Jurkat, Clone E6-1 (cell line): ENCODE measurements at places on chromosomes 4 and X.
A peak's percentile ranks its signal among the peaks of the same experiment; 100 is the strongest.

DNA sequence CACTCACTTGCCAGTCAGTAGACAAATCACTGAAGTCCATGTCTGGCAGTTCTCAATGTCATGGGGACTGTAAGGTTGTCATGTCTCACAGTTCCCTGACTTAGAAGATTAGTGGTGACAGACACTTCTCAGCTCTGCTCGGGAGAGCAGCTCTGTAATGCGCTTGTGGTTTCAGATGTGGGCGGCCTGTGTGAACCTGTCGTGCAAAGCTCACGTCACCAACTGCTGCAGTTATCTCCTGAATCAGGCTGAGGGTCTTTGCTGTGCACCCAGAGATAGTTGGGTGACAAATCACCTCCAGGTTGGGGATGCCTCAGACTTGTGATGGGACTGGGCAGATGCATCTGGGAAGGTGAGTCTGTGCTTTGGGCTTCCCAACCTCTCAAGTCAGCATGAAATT lies at the start of gene IL9R:
IL9R (plus strand) TSS at position 261 of the 400 bp plus-strand sequence; CDS start at position 325, 64 bp downstream.
- peak; percentile 95 for DNase-seq

GRCh38 chr4:105837037-105837436 lies 58.2 kb upstream of the NPNT start:
- no peak for DNase-seq

- no peak for DNase-seq
These were observed 325.3 kb upstream of the RASGEF1B start for GRCh38 chr4:81796790-81797528.

GRCh38 chrX:134074151-134074550 lies 88.8 kb upstream of the GPC3 start:
- no peak for DNase-seq

DNA sequence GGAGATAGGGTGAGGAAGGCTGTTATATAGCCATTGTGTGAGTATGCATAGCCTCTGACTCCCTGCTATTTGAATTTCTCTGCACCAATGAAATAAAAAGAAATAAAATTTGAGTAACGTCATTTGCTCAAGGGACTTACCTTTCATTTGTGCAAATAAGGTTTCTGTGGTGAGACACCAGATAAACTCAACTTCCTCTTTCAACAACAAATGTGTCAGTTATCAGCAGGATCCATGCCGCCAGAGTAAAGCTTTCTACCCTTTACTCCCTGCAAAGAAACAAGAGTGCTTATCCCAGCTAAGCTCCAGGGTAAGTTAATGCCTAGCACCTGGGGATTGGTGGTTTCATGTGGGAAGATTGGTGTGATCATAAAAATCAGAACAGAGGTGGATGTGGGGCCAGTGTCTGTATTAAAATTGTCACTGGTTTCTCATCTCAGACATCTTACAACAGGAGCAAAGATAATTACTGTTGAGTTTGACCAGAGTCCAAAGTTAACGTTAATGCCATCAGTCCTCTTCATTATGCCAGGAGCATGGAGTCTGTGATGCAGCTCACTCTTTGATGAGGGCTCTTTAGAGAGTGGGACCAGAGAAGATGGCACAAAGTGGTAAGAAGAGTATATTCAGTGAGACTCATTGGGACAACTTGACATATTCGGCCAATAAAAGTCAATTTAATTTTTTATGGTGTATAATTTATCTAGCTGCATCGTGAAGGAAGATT lies at the start of gene P2RY10:
P2RY10 (plus strand) TSS at position 206 of the 727 bp plus-strand sequence. CDS start 15,130 bp downstream, outside the sequence.
- peak; percentile 62 for DNase-seq
